ENCODE measurements at places on chromosomes 7 and 10. TPM values are rescaled to one million over a fixed set of nuclear protein-coding genes. Genes with fewer than 3 reads are reported as not detected.

Gene AKR1C8
- total RNA-seq: under 0.01 TPM

Gene LIPK
- total RNA-seq: not detected

Gene COL13A1
- total RNA-seq: under 0.01 TPM

Gene CTAGE15
- total RNA-seq: under 0.01 TPM

Gene PCDH15
- not detected for total RNA-seq

Gene TUBB8
- not detected for total RNA-seq

Gene SGCE
- under 0.01 TPM for total RNA-seq

Gene C10orf53
- total RNA-seq: under 0.01 TPM
